ENCODE measurements at places on chromosomes 1 and 21. TPM values are rescaled to one million over a fixed set of nuclear protein-coding genes. Genes with fewer than 3 reads are reported as not detected.

GRCh38 chr1:199956005-199956404 is 71.5 kb upstream of the NR5A2 start:
- DNase-seq, result no peak

GRCh38 chr21:38354746-38355145 is 98.0 kb downstream of the KCNJ15 start:
- DNase-seq, result no peak

DNA sequence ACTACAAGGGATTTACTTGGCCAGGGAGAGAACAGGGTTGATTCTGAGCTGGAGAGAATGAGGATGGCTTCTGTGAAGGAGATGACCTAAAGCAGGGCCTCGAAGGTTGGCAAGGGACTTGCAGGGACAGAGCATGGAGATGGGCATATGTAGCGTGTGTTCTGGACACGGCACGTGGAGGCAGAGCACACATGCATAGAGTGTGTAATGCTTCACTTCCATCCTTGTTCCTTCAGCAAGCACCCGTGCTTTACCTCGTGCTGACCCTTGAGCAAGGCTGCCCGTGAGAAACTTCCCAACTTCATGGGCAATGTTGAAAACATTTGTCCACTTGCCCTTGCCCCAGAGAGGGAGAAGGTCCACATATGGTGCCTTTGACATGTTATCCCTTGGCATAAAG is 33.1 kb downstream of the NFIA start:
- no peak for DNase-seq

DNA sequence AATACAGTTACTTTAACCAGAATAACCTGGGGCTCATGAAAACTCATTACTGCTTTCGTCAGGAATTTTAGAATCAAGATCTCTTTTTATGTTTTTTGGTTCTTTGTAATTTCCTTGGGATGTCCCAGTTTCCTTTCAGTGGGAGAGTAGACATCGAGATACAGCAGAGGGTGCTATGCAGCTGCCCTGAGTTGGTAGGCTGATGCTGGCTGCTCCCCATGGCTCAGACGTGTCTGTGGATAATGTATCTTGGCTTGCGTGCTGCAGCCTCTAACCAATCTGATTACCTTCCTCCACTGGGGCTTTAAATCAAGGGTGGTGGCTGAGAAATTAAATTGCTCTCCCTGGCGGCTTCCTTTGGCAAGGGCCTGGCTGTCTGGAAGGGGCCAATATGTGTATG is 253.7 kb downstream of the CACNA1E start:
- DNase-seq, result no peak

GRCh38 chr21:45370575-45370974 is 34.4 kb upstream of the COL18A1 start:
- DNase-seq, result no peak

DNA sequence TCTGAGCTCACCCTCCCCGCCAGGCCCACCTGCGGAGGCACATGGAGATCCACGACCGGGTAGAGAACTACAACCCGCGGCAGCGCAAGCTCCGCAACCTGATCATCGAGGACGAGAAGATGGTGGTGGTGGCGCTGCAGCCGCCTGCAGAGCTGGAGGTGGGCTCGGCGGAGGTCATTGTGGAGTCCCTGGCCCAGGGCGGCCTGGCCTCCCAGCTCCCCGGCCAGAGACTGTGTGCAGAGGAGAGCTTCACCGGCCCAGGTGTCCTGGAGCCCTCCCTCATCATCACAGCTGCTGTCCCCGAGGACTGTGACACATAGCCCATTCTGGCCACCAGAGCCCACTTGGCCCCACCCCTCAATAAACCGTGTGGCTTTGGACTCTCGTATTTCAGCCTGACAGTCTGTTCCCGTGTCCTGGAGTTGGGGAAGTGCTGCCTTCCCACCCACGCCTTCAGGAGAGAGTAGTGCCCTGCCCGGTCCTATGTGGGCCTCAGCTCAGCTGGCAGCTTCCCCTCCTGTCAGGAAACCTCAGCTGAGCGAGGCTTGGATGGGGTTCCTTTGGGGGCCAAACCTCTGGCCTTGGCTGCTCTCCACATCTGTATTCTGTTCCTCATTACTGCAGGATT is 9.2 kb downstream of the ZBTB48 start:
- DNase-seq, result no peak

GRCh38 chr1:913491-914130 is 10.1 kb upstream of the SAMD11 start:
- DNase-seq, result no peak

- DNase-seq, result peak; percentile 74
Measured at GRCh38 chr1:161382214-161383019, 14.7 kb upstream of the CFAP126 start.

GRCh38 chr1:241817331-241817792 is 30.6 kb upstream of the EXO1 start:
- DNase-seq, result no peak

- no peak for DNase-seq
Measured at GRCh38 chr1:119564548-119564947, 57.5 kb downstream of the HSD3B1 start.

GRCh38 chr1:210598135-210598652 is 269.5 kb downstream of the HHAT start:
- no peak for DNase-seq

- peak; percentile 36 for DNase-seq
Measured at GRCh38 chr1:185681034-185681633, 53.1 kb upstream of the HMCN1 start.

DNA sequence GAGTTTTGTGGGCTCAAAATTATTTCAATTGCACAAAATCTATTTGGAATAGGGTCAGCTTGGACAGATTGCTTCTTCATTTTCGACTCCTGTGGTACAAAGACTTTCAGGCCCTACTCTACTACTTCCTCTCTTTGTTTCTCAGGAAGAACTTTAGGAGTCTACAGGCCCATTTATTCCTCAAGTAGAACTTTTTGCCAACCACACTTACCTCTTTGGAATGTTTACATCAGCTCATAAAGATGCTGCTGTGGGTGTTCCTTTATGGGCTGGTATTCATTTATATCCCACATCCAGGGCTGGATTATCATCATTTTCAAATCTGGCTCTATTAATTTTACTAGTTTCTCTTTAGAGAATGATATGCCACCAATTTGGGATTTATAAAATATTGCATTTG is 46.3 kb upstream of the TNFSF18 start:
- DNase-seq, result no peak

DNA sequence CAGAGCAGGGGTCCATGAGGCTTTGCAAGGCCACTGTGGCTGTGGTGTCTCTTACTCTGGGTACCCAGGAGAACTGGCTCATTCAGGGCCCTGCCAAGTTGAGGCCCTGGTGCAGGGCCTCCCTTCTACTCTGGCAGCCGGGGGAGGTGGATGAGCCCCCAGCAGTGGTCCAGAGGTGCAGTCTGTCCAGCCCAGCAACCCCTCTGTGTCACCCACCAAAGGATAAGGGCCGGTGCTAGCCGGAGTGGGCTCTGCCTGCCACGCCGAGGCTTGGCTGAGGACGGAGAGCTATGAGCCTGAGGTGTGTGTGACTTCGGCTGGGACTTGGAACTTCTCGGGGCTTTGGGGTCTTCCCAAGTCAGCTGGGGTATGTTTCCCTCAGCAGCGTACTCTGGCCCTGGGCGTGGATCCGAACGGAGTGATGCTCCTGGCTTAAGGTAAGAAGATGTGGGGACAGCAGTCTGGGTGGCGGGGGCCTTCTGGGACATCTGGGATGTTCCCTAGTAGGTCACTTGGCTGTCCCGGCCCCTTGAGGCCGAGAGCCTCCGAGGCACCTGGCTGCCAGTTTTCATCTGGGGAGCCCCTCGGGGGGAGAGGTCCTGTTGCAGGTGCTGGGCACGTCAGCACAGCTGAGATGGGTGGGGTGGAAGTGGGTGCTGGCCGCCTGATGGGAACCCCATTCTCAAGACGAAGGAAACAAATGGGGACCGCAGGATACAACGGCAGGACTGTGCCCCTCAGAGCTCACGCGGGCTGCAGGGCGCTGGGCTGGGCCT is 25.9 kb downstream of the RUNX3 start:
- no peak for DNase-seq

DNA sequence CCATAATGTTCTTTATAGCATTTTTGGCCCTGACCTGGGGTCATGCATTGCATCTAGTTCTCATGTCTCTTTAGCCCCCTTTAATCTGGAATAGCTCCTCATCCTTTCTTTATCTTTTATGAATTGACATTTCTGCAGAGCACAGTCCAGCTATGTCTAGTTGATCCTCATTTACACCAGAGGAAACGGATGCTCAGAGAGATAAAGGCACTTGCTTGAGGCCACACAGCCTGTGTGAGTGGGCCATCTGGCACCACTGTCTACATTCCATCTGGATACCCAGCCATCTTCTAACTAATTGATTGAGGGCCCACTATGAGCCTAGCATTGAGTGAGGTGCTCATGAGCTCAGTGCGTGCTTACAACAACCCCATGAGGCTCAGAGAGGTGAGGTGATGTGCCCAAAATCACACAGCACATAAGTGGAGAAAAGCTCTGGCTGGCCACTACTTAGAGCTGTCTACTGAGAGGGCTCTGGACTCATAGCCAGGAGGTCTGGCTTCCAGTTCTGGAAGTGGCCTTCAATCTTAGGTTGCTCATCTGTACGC is 3.5 kb downstream of the HPCA start:
- DNase-seq, result no peak

- no peak for DNase-seq
Measured at GRCh38 chr1:67264152-67264551, 43.5 kb upstream of the IL12RB2 start.

GRCh38 chr1:25255706-25256577 is 8.7 kb upstream of the RSRP1 start:
- no peak for DNase-seq

- no peak for DNase-seq
Measured at GRCh38 chr1:204414016-204414415, 2.4 kb upstream of the PPP1R15B start.

FCRL5 gene
- total RNA-seq, result 44.8 TPM

NCF2 gene
- 13.5 TPM for total RNA-seq

CD244 gene
- total RNA-seq, result not detected

HMCN1 gene
- 0.02 TPM for total RNA-seq

TSPAN1 gene
- not detected for total RNA-seq

GATAD2B gene
- 77.9 TPM for total RNA-seq
